NCI-H1048 (cell line): ENCODE measurements at places on chromosomes 12 and 14.

- no peak for DNase-seq
Measured at GRCh38 chr14:21703357-21704326, 30.0 kb upstream of the OR4E1 start.

GRCh38 chr14:77012193-77012765 is 16.2 kb downstream of the IRF2BPL start:
- no peak for DNase-seq

GRCh38 chr12:18221726-18222125 is 39.6 kb upstream of the PIK3C2G start:
- no peak for DNase-seq

- DNase-seq, result no peak
Measured at GRCh38 chr14:85313560-85314207, 216.3 kb upstream of the FLRT2 start.

- DNase-seq, result no peak
Measured at GRCh38 chr14:57205938-57206337, 62.8 kb downstream of the EXOC5 start.

- no peak for DNase-seq
Measured at GRCh38 chr14:55477680-55478079, 37.3 kb upstream of the TBPL2 start.

GRCh38 chr12:77122661-77123060 is 57.3 kb upstream of the E2F7 start:
- DNase-seq, result no peak

GRCh38 chr14:61455351-61455750 is 134.0 kb downstream of the PRKCH start:
- no peak for DNase-seq

- DNase-seq, result no peak
Measured at GRCh38 chr14:35989736-35990135, 163.6 kb downstream of the BRMS1L start.

DNA sequence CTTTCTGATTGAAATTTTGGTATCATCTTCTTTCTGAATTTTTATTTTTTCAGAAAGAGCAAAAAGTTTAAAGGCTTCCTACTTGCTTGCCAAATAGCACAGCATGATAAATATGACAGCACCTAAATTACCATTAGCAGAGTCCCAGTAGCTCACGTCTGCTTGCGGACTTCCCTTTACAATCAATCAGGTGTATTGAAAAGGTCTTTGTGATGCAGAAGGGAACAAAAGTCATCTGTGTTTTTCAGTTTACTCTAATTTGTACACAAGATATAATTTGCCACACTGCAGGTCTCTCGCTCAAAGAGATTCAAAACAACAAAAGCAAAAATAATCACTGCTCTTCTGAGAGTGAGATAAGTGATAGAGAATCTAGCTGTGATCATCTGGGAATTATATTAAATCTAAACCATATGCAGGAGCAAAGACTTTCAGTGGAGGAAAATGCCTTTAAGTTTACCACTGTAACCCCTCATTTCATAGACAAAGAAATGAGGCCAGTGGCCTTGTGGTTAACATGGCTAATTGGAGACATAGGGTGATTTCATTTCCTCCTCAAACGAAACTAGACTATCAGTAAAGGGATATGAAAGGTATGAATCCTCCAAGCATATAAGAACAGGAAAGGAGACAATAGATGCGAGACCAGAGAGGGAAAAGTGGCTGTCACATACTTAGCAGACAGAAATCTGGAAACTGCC is 240.8 kb upstream of the TMPO start:
- DNase-seq, result no peak

- no peak for DNase-seq
Measured at GRCh38 chr14:56760164-56760914, 49.9 kb downstream of the OTX2 start.

DNA sequence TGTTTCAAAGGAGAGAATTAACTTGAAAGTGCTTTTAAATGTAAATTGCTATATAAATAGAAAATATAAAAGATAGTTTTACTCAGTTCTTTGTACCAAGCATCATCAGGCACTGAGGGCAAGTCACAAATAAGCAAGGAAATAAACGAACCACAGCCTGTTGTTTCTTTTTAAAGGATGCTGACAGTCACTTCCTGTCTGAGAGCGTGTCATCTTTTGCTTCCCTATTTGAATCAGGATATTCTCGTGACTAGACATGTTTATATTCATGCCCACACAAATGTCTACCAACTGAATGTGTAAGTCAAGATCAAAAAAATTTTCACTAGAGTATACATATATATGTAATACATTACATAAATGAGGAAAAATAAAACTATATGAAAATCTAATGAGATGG is 31.4 kb upstream of the SLC2A13 start:
- no peak for DNase-seq
